Pulmonary artery endothelial cell (primary cell): ENCODE measurements at places on chromosomes 2 and 18.

DNA sequence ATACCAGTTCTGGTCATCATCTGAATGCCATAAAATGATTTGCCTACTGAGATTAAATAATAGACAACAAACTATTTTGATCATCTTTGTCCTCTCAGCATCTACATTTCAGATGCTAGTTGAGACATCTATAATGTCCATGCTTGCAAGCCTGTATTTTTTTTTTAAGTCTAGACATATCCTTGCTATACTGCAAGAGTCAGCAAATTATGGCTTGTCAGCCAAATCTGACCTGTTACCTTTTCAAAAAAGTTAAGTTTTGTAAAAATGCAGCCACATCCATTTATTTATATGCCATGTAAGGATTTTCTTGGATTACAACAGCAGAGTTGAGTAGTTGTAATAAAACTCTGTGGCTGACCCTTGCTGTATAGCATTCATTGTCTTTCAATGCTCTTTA is 1355.7 kb upstream of the FAM98A start:
- no peak for DNase-seq

DNA sequence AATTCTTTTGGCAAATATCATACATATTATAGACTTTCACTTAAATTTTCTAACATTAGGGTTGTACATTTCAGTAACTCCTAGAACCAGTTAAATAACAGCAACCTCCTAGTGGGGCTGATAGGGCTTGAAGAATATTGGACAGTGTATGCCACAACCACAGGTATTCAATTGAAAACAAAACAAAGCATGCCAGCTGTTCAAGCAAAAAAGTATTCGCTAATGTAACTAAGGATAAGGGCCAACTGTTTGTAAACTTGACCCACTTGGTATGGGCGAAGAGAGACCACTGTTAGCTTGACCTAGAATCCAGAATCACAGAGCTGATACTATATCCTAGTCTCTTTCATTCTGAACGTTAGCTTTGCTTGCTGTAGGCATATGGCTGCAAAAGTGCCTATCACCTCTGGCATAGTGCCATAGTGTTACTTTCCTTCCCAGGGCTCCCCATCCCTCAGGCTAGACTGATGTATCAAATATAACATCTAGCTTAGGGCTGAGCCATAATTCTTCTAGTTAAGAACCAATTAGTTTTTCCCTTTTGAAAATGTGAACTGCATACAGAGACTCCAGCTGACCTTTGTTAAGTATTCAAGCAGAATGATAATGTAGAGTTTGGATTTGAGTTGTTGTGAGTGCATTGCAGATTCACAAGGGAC is 458.8 kb upstream of the NRXN1 start:
- DNase-seq: no peak

DNA sequence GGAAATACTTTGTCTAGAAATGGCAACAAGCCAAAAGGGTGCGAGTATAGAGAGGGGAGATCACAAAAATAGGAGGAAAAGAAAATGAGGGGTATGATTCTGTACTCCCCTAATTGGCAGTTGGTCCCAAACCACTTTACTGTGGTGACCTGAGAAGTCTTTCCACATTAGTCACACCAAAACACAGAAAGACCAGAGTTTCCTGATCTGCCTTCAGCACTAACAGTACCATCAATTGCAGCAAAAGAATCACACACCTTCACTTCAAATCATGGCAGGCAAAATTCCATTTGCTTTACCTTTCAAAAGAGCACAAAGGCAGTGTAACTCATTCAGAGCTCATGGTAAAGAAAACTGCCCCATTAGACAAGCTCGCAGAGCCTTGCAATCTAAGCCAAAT is 86.8 kb downstream of the ALK start:
- DNase-seq: no peak

- no peak for DNase-seq
Measured at GRCh38 chr2:221212105-221212504, 360.0 kb downstream of the EPHA4 start.

- DNase-seq: no peak
Measured at GRCh38 chr2:147433822-147434221, 411.0 kb upstream of the ACVR2A start.

DNA sequence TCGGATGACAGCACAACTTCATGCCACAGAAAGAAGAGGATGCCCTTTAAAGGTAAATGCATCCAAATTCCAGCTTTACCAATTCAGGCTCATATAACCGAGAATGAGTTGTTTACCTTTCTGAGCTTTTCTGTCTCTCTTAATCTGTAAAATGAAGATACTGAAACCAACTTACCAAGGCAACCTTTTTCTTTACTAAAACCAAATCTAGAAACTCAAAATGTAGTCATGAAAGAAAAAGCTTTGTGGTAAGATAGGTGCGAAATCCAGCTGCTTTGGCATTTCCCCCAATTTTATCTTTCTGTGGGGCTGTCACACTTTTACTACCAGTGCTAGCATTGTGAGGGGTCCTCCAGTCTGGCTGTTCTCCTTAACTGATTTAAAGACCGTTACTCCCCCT is 240.4 kb downstream of the IKZF2 start:
- no peak for DNase-seq

GRCh38 chr2:120204022-120204405 is 19.2 kb downstream of the TMEM185B start:
- DNase-seq: no peak

- DNase-seq: no peak
Measured at GRCh38 chr2:74439803-74440377, 1.8 kb downstream of the RTKN start.
